ENCODE measurements at places on chromosomes 7 and 10. TPM values are rescaled to one million over a fixed set of nuclear protein-coding genes. Genes with fewer than 3 reads are reported as not detected.

PPP1R9A gene
- 0.39 TPM for total RNA-seq

SEC23IP gene
- total RNA-seq, result 29.0 TPM

ADGRA1 gene
- not detected for total RNA-seq

SPOCK2 gene
- total RNA-seq, result under 0.01 TPM

NKX2-3 gene
- not detected for total RNA-seq

AP5Z1 gene
- 43.6 TPM for total RNA-seq

ZP3 gene
- total RNA-seq, result 1.8 TPM

SND1 gene
- total RNA-seq, result 204 TPM

PRPS1L1 gene
- not detected for total RNA-seq

TMEM236 gene
- under 0.01 TPM for total RNA-seq

HOXA10 gene
- total RNA-seq, result 9.9 TPM

LEP gene
- not detected for total RNA-seq

FAM25G gene
- total RNA-seq, result not detected

FKBP6 gene
- not detected for total RNA-seq

GPR37 gene
- not detected for total RNA-seq

PPP1R3A gene
- not detected for total RNA-seq

FLNC gene
- 99.9 TPM for total RNA-seq

SLC29A3 gene
- 2.9 TPM for total RNA-seq

NPY4R gene
- not detected for total RNA-seq

CABCOCO1 gene
- total RNA-seq, result 0.37 TPM

ANXA8 gene
- total RNA-seq, result 0.20 TPM

TMEM229A gene
- total RNA-seq, result not detected

BEND7 gene
- total RNA-seq, result 1.5 TPM

CAV1 gene
- total RNA-seq, result 1,206 TPM

NUTM2E gene
- total RNA-seq, result not detected

GPNMB gene
- 202 TPM for total RNA-seq

ZNF804B gene
- total RNA-seq, result not detected

LCOR gene
- total RNA-seq, result 26.2 TPM

CNPY4 gene
- total RNA-seq, result 17.3 TPM

LRWD1 gene
- total RNA-seq, result 33.2 TPM

ANKRD1 gene
- total RNA-seq, result not detected

NME8 gene
- total RNA-seq, result not detected

PKD2L1 gene
- total RNA-seq, result 0.37 TPM

CCDC126 gene
- total RNA-seq, result 7.0 TPM

TRPV5 gene
- not detected for total RNA-seq

APBB1IP gene
- 12.9 TPM for total RNA-seq

MMRN2 gene
- 4.7 TPM for total RNA-seq

NRP1 gene
- 402 TPM for total RNA-seq

ACSL5 gene
- total RNA-seq, result 2.6 TPM

CYP2C18 gene
- total RNA-seq, result not detected

DYNC1I1 gene
- 0.73 TPM for total RNA-seq

CPED1 gene
- 47.9 TPM for total RNA-seq

OR13A1 gene
- total RNA-seq, result not detected

PDE1C gene
- 0.73 TPM for total RNA-seq

LIPF gene
- total RNA-seq, result not detected

EZH2 gene
- total RNA-seq, result 17.4 TPM

C7orf57 gene
- total RNA-seq, result not detected

DENND11 gene
- total RNA-seq, result 6.3 TPM

MARVELD1 gene
- total RNA-seq, result 39.9 TPM

TDRD1 gene
- total RNA-seq, result 3.3 TPM

TFPI2 gene
- total RNA-seq, result 369 TPM
